CD4-positive, alpha-beta T cell treated with Interleukin-12 subunit alpha and Interleukin-12 subunit beta, for 1 hour (primary cell): ENCODE measurements at places on chromosomes 4 and X.
A peak's percentile ranks its signal among the peaks of the same experiment; 100 is the strongest.

DNA sequence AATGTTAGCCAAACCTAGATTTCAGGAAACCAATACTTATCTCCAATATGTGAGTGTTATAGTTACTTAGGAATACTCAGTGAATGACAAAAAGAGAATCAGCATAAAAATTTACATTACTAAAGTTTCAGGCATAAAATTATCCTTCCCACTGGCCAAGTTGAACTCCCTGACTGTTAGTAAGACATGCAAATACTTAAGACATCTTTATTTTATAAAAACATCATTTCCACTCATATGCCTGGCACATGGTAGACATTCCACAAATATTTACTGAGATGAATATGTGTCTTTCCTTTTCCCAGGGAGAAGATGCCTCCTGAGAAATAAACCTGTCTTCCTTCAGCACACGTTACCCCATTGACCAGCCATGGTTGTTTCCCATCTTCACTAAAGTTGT, 7.3 kb downstream of the VEGFD start:
- no peak for DNase-seq

GRCh38 chr4:7740866-7741525, 198.7 kb downstream of the AFAP1 start:
- no peak for DNase-seq

GRCh38 chr4:121150003-121150402, 14.1 kb downstream of the TNIP3 start:
- DNase-seq: no peak

DNA sequence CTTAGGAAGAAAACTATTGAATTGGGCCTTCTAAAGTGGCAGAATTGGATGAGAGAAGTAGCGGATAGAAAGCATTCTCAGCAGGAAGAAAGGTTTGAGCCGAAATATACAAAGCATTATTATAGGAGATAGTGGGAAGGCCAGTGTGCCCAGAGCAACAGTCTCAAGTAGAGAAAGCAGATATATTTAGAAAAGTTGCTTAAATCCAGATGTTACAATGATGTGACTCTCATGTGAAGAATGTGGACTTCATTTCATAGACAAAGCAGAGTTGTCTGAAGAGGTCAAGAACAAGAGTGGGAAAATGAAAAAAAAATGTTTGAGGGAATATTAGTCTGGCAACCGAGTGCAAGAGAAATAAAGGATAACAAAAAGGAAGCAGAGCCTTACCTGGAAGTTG, 66.9 kb downstream of the SYNPO2 start:
- no peak for DNase-seq

- no peak for DNase-seq
Measured at GRCh38 chr4:62015043-62015739, 815.1 kb downstream of the ADGRL3 start.

DNA sequence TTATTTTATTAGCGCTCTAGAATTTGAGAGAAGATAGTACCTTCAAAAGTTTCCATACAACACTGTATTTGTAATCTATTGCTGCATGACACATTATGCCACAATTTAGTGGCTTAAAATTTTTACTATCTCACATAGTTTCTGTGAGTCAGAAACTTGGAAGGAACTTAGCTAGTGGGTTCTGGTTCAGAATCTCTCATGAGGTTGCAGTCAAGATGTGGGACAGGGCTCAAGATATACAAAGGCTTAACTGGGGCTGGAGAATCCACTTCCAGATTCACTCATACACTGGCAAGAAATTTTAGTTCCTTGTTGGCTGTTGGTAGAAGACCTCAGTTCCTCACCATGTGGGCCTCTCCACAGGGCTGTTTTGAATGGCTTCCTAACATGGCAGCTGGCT, 11.5 kb upstream of the C4orf54 start:
- DNase-seq: no peak

DNA sequence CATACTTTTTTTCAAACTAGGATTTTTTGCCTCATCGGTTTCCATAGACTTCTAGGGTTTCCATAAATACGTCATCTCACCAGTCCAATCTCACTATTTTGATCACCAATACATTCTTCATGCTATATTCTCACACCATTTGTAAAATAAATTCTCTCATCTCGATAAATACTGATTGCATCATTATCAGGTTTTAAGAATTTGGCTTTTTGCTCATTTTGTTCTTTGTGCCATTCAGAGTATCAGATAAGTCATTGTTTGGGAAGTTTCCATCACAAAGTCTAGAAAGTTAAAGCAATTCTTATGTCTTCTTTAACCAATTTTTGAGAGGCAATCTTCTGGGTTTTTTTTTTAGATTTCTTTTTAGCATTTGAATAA, 81.1 kb downstream of the ALPK1 start:
- DNase-seq: no peak

GRCh38 chr4:118931786-118932185, 43.1 kb downstream of the SYNPO2 start:
- no peak for DNase-seq

DNA sequence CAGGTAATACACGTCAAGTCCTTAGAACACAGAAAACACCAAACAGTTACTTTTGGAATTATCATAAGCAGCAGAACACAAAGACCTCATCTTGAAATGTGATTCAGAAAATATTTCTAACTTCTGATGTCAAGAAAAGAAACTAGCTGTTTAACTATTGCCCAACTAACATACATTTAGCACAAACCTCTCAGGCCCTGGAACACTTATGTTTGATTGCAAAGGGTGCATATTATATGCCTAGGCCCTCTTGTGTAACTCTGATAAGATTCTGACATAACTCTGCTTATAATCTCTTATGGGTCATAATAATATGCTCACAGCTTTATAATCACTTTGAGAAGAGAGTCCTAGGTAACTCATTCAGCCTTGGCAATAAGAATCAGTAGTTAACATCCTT, 62.6 kb downstream of the TBC1D9 start:
- no peak for DNase-seq

DNA sequence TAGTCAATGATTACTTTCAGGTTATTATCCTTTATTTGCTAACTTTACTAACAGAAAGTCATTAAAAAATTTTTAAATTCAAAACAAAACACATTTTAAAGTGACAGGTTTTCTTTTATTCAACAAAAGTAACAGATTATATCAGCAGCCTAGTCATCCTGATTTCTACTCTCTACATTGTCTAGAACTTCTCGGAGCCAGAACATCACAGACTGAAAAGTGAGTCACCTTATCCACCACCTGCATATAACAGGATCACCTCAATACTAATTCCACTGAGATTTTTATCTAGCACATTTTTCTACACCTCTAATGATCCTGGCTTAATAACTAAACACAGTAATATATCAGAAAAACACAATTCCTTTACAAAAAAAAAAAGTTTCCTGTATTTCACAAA, 47.9 kb upstream of the SMARCAD1 start:
- no peak for DNase-seq

- no peak for DNase-seq
Measured at GRCh38 chrX:66144258-66144657, 19.8 kb upstream of the HEPH start.

DNA sequence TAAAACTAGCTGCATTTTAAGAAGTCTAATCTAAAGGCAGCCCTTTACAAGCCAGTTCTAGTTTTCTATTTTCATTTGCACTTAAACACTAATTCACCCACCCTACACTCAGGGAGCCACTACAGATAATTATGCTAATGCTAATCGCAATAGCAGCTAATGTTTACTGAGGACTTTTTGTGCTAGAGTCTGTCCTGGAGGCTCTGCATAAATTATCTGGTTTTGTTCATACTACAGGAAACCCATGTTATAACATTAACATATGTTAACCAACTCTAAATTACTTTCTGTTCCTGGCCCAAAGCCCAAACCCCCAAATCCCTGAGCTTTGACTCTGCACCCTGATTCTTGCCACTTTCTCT, 480 bp upstream of the RADX start:
- no peak for DNase-seq

DNA sequence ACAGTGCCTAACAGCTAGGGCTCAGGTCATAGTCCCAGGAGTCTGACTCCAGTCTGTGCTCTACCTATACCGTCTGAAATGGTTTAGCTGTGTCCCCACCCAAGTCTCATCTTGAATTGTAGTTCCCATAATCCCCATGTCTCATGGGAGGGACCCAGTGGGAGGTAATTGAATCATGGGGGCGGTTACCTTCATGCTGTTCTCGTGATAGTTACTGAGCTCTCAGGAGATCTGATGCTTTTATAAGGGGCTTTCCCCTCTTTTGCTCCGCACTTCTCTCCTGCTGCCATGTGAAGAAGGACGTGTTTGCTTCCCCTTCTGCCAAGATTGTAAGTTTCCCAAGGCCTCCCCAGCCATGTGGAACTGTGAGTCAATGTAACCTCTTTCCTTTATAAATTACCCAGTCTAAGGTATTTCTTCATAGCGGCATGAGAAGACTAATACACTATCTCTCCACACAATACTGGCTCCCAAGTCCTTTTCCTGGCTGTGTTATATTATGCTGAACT, 110.8 kb downstream of the AFAP1 start:
- peak; percentile 36 for DNase-seq

GRCh38 chr4:175745329-175745728, 66.7 kb downstream of the GPM6A start:
- DNase-seq: no peak

DNA sequence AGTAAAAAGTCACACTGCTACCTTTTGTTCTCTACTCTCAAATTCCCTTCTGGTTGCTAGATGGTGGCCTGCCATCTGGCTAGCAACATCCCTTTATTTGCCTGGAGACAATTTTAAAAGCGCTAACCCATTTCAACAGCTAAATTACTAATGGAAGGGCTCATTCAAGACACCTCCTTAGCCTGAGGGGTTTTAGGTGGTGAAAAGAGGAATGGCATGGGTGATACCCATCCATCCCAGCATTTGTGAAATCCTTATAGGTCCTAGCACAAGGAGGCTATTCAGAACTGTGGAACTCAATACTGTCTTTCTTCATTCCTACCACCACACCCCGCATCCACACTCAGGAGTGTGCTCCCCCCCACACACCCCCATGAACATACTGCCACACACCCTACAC, 33.5 kb downstream of the ARHGEF9 start:
- no peak for DNase-seq

- no peak for DNase-seq
Measured at GRCh38 chr4:48660347-48660746, 119.7 kb downstream of the FRYL start.

DNA sequence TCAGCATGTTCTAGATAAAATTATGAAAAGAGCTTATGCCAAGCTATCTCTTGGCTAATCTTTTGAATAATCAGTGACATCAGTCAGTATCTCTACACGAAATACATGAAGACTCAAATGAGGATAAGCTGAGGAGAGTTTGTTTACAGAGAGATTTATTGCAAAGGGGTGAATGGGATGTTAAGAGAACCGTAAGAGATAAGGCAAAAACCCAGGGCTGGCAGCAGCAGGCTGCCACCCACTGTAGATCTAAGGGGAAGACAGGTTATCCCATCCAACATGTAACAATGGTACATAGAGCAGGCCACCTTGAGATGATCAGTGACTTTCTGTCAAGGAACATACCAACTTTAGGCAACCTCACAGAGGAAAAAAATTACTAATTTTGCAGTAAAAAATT, 432.1 kb upstream of the NR3C2 start:
- DNase-seq: no peak

- no peak for DNase-seq
Measured at GRCh38 chr4:150106886-150107285, 28.6 kb downstream of the DCLK2 start.
